Forelimb muscle (tissue), 1 donor: ENCODE measurements at places on chromosomes 16 and 17.

DNA sequence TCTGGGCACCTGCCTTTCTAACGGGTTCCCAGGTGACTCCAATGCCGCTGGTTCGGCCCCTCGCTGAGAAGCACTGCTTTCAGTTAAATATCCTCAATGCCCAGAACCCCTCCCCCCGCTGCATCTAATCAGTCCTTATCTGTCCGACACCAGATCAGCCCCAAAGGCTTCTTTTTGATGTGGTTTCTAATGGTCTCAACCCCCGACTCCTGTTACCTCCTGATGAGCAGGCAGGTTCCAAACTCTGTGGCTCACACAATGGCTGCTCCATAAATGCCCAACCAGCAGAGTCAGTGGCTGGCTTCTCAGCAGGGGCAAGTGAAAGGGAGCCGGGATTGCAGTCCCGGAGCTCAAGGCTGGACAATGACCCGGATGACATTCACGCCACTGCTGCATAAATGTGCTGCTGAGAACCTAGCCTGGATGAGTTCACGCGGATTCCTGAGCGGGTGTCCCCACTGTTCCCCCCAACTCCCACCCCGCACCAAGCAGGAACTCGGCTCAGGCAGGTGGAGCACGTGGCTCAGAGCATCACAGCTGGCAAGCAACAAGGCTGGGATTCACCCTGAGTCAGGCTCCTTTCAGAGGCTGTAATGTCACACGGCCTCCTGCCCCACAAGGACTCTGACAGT is 1.0 kb upstream of the SLC38A8 start:
- no peak for DNase-seq

DNA sequence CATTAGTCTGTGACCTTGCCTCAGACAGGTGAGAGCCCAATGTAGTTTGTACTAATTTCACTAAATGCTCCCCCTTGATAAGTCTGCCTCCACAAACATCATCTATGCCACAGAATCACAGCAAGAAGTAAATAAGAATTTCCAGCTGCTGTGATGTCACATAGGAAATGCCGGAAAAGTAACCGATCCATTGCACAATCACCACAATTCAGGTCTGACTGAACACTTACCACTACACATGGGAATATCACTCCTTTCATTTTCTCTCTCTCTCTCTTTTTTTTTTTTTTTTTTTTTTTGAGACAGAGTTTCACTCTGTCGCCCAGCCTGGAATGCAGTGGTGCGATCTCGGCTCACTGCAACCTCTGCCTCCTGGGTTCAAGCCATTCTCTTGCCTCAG is 79.0 kb upstream of the CDH11 start:
- DNase-seq = no peak

DNA sequence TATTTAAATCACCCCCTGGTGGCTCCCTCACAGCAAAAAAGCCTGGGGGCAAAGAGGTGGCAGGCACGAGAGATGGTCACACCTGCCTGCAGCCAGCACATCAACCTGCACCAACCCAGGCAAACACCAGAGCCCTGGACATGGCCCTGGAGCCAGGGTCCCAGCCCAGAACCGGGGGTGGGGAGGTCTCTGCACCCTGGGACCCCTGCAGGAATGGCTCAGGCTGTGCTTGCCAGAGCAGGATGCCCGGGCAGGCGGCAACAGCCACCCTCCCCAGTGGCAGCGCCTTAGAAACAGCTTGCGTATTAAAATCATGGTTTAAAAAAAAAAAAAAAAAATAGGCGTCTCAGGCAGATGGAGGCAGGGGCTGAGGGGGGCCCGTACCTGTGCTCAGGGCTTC is 16.2 kb downstream of the MYBBP1A start:
- DNase-seq = no peak

DNA sequence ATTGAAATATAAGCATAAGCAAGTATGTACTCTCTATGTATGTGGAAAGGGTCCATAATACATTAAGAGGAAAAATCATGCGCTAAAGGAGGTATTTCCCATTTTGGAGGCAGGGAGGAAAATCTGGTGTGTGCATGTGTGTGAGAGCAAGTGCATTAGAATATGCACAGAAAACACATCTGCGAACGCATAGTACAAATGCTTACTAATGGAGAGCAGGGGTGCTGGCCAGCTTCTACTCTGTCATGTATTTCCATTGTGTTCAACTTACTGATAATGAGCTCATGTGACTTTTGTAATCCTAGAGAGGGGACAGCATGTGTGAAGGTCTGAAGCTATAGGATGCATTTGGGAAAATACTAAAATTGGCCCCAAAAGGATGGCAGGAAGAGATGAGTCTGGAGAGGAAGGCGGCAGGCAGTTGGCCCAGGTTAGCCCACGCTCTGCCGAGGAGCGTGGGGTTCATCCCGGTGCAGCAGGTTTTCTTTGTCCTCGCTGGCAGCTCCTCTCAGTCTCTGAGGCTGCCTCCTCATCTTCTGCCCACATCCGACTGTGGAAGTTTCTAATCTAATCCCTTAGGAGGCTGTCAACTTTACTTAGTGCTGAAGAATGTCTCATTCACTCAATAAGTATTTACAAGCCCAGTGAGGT is 17.8 kb upstream of the KSR1 start:
- no peak for DNase-seq

- no peak for DNase-seq
These were observed 372.5 kb downstream of the CDH11 start for GRCh38 chr16:64749346-64749745.

DNA sequence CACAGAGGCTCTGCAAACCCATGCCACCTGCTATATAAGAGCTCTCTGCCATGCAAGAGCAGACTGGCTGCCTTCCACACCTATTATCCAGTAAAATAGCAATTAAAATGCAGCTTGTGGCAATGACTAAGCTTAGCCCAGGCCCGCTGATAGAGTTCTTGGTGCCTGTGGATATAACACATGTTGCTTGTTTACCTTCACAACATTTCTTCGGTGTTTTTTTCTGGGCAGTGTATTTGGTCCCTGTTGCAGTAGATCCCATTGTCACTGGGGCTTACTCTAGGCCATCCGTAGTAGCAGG is 63.5 kb downstream of the SPECC1 start:
- no peak for DNase-seq

DNA sequence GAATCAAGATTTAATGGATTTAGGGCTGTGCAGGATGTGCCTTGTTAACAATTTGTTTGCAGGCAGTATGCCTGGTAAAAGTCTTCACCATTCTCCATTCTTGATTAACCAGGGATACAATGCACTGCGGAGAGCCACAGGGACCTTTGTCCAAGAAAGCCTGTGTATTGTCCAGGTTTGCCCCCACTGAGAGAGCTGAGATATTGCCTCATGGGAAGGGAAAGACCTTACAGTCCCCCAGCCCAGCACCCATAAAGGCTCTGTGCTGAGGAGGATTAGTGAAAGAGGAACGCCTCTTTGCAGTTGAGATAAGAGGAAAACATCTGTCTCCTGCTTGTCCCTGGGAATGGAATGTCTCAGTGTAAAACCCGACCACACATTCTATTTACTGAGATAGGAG is 2169.6 kb downstream of the TP53TG3F start:
- no peak for DNase-seq

GRCh38 chr17:15185625-15185991 is 79.5 kb downstream of the PMP22 start:
- peak; percentile 46 for DNase-seq

- no peak for DNase-seq
These were observed 95.5 kb downstream of the GNAO1 start for GRCh38 chr16:56286809-56287208.
